ENCODE measurements at places on chromosomes 6 and 20. TPM values are rescaled to one million over a fixed set of nuclear protein-coding genes. Genes with fewer than 3 reads are reported as not detected.

ZNF311 gene
- total RNA-seq: 0.56 TPM

CRISP3 gene
- not detected for total RNA-seq

SCP2D1 gene
- total RNA-seq: not detected

MOG gene
- not detected for total RNA-seq

FOXF2 gene
- 28.0 TPM for total RNA-seq

DNA sequence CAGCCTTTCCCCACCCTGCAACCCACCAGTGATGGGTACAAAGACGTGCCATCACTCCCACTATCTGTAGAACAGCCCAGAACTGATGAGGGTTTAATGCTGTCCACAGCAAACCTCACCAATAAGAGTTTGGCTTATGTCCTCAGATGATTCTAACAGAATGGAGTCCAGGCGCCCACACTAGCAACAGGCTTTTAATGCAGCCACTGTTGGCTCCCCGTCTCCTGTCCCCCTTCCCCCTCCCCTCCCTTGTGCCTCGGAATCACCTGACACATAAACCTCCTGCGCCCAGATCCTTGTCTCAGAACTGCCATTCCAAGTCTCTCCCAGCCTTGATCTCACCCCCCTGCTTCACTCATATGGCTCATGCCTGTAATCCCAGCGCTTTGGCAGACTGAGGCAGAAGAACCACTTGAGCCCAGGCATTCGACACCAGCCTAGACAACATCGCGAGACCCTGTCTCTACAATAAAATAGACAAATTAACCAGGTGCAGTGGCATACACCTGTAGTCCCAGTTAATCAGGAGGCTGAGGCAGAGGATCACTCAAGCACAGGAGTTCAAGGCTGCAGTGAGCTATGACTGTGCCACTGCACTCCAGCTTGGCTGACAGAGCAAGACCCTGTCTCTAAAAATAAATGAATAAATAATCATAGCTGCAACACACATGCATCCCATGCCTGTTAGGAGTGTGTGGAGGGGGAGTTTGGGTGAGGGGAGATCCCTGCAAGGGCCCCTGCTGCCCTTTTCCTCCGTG is 85.6 kb downstream of the SNX5 start:
- no peak for DNase-seq

DNA sequence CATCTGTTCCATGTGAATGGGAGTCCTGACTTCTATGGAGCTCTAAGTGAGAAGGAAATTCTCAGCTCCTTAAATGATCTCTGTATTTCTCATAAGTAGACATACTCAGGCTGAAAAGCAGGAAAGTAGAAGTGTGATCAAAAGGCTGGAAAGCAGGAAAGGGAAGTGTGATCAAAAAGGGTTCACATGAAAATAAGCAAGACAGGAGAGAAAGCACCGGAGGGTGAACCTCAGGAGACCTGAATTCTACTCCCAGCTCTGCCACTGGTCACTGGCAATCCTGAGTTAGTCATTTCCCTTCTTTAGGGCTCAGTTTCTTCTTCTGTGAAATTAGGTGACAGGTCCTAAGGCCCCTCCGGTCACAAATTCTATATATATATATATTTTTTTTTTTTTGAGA is 55.5 kb upstream of the TRERF1 start:
- DNase-seq: no peak

GRCh38 chr6:73669005-73669404 is 15.2 kb upstream of the SLC17A5 start:
- no peak for DNase-seq

DNA sequence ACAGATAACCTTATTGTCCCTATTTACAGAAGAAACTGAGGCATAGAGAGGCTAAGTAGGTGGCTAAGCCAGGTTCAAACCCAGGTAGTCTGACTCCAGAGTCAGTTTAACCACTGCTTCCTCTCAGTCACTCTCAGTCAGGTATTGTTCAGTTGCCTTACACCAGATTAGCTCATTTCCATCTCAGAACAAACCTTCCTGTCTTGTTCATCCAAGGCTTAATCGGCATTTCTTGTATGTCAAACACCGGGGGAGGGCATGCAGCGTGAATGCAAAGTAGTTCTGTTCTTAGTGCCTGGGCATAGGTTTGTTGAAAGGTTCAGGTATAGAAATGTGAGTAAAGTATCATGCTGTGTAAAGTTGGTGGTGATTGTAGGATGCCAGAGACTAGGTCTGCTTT is 51.7 kb downstream of the CTNNBL1 start:
- DNase-seq: no peak

- DNase-seq: no peak
Observed at GRCh38 chr6:51139950-51140385, 321.3 kb downstream of the TFAP2B start.

DNA sequence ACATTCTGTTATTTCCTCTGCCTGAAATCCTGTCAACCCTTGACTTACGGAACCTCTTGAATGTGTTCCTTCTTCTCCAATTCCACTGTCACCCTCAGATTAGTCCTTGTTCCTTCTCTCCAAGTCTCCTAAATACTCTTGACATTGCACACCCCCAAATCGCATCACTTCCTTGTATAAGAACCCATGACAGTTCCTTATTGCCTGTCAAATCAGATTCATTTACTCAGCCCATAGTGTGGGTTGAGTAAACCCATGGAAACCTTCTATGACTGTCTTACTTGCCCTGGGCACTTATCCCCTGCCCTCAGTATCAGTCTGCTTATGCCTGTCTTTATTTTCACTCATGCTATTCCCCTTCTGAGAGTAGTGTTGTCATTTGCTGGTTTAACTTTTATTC is 40.5 kb downstream of the ARMC2 start:
- no peak for DNase-seq

- DNase-seq: no peak
Observed at GRCh38 chr20:11810311-11811083, 107.2 kb upstream of the BTBD3 start.

DNA sequence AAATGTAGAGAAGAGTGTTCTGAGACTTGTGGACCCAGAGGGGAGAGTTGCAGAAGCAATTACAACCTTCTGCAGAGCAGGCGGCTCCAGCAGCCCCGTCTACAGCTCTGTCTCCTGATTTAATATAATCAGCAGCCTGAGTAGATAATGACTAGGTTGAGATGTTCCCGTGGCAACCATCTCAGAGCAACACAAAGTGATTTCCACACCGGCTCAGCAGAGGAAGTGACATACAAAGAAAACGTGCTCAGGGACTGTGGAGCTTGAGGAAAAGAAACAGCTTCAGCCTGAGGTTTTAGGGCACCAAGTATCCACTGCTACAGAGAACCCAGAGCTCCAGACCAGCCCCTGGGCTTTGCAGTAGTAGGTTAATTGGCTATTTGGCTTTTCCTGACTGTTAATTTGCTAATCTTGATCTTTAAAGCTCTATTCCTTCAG is 136.4 kb downstream of the MTFR2 start:
- DNase-seq: peak; percentile 79

- no peak for DNase-seq
Observed at GRCh38 chr6:75306064-75306463, 21.5 kb upstream of the TMEM30A start.

GRCh38 chr20:48231253-48231930 is 446.1 kb upstream of the SULF2 start:
- DNase-seq: no peak

GRCh38 chr6:169850154-169850553 is 98.7 kb downstream of the ERMARD start:
- DNase-seq: no peak

DNA sequence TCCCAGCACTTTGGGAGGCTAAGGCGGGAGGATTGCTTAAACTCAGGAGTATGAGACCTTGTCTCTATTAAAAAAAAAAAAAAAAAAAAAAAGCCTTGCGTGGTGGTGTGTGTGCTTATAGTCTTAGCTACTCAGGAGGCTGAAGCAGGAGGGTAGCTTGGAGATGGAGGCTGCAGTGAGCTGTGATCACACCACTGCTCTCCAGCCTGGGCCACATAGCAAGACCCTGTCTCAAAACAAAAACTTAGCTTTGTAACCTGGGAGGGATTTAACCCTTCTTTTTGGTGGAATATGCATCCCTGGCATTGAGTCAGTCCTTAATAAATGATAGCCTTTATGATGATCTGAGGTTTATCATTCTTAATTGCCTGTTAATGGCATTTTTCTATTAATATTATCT is 12.8 kb downstream of the ASXL1 start:
- no peak for DNase-seq

- DNase-seq: no peak
Observed at GRCh38 chr6:21098744-21099143, 494.8 kb upstream of the SOX4 start.

GRCh38 chr6:1686117-1687098 is 76.7 kb downstream of the FOXC1 start:
- no peak for DNase-seq

DNA sequence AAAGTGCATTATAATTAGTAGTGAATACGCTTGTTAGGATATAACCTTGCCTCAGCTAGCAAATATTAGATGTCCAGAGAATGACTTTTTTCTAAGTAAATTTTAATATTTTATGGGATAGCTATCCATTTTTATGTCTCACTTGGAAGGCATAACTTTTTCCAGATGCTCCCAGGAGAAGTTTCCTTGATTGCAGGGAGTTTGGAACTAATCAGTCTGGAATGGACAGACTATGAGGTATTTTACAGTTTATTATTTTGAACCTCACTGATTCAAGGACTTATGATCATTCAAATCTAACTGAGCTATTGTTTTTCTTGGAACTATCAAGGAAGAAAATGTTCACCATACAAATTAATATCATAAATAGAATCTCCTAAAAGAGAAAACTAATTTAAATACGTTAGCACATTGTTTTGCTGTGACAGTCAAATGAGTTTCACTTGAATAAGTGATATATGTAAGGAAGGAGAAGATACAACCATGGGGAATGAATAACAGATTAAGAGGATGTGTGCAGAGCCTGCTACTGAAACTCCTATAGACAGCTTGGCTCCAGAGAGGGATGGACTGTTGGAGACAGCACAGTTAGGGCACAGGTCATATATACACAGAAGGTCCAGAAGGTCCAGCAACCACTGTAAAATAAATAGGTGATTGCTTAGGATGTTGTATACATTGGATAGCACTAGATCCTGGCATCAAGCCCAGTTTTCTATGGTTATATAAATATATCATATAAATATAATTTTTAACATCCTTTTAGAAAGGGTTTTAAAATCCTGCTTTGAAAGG is 20.6 kb upstream of the LCA5 start:
- DNase-seq: no peak

GRCh38 chr20:48298851-48299484 is 513.7 kb upstream of the SULF2 start:
- peak; percentile 71 for DNase-seq

GRCh38 chr6:53647462-53648094 is 18.0 kb downstream of the KLHL31 start:
- no peak for DNase-seq

DNA sequence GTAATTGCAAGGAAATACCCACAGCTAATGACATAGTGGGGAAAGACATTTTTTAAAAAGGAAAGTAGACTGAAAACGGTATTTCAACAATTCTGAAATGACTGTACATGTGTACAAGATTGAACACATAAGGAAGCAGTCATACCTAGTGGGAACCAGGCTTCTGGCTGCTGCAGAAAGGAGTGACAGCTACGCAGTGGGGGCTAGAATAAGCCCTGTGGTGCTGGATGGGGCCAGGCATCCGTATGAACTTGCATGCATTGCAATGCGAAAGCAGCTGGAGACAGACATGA is 54.9 kb upstream of the GPR31 start:
- DNase-seq: no peak

DNA sequence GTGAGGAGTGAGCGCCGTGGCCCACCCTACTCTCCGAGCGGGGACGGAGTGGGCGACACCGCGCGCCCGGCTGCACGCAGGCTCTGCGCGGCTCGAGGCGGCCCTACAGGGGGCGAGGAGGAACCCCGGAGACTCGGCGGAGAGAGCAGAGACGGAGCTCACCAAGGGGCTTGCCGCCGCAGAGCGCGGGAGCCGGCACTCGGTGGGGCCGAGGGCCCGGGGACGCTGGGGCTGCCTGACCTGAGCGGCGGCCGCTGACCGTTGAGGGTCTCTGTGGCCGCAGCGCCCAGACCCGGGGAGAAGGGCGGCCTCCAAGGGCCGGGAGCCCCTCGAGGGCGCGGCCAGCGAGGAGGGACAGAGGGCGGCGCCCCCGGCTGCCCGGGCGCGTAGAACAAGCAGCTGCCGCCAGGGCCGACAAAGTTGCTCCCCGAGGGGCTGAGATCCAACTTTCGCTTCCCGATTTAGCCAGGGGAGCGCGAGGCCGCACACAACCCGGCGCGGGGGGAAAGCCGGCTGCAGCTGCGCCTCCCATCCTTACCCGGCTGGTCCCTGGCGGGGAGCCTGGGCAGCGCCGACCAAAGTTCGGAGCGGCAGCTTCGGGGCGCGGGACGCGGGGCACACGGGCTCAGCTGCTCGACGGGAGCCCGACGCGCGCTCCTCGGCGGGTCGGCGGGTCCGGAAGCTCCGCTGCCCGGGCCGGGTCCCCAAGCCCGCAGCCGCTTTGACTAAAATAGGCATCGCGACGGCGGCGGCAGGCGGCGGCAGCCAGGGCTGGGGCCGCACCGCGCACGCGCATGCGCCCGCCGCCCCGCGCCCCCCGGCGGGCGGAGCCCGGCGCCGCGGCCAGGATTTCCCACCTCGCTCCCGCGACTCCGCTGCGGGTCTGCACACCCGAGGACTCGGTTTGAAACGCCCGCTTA is 43.1 kb downstream of the POPDC3 start:
- DNase-seq: peak; percentile 57

- peak; percentile 84 for DNase-seq
Observed at GRCh38 chr6:17987697-17988421, 424 bp upstream of the KIF13A start.

- no peak for DNase-seq
Observed at GRCh38 chr6:46772762-46773161, 20.4 kb upstream of the MEP1A start.

DNA sequence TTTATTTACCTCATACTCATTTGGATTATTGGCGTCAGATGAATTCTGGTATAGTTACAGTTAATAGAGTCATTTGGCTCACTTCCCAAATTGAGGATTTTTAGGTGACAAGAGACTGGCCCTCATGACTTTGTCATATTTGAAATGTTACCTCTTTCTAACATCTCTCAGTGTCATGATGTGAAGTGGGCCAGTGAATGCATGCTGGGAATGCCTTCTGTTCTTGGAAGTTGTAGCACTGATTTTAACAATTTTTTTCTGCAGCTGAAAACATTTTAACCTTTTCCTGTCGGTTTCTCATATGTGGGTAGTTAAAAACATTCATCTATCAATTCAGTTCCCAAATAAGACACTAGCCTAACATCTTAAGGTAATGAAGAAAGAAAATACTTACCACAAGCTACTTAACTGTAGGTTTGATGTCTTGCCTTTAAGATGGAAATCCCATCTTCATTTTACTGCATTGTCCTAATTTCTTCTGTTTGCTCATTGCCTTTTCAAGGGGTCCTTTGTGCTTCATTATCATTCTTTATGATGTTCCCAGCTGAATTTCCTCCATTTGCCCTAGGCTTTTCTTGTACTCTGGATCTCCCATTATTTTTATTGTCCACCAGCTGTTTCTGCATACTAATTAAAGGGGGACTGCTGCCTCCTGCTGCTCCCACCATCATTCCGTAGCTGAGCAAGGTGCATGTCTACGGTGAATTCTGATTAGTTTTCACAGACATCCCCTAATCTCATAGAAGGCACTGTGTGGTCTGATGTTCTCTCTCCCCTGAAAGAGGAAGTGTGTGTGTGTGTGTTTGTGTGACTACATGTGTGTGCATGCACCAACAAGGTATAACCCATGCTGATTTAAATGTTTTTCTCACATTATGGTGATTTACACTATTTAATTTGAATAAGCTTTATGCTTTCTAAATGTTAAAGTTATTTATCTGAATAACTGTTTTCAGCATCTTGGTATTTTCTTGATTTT is 109.5 kb downstream of the B3GAT2 start:
- DNase-seq: no peak

Data from hepatocyte (in vitro differentiated cells).